ENCODE measurements at places on chromosomes 2 and 18.

- DNase-seq, result no peak
Measured at GRCh38 chr2:173214213-173214612, 138.6 kb downstream of the MAP3K20 start.

GRCh38 chr2:68594674-68595492 is 48.5 kb upstream of the PROKR1 start:
- DNase-seq, result peak; percentile 39

DNA sequence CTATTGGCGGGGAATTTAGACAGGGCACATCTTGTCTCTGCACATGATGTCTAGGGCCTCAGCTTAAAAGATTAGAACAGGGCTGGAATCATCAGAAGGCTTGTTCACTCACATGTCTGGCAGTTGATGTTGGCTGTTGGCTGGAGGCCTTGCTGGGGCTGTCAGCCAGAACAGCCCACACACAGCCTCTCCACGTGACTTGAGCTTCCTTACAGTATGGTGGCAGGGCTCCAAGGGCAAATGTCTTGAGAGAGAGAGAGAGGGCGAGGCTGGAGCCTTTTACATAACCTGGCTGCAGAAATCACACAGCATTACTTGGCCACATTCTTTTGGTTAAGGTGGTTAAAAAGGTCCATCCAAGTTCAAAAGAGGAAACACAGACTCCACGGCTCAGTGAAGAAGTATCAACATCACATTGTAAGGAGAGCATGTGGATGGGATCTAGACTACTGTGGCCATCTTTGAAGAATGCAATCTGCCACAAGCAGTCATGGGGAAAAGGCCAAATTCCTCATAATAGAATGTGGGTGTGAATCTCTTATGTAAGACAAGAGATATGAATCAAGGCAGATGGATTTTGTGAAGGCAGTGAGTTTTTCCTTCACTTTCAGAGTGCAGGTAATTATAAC is 30.4 kb downstream of the SRSF7 start:
- DNase-seq, result no peak

GRCh38 chr2:119679526-119679837 is 481 bp downstream of the TMEM177 start:
- no peak for DNase-seq

DNA sequence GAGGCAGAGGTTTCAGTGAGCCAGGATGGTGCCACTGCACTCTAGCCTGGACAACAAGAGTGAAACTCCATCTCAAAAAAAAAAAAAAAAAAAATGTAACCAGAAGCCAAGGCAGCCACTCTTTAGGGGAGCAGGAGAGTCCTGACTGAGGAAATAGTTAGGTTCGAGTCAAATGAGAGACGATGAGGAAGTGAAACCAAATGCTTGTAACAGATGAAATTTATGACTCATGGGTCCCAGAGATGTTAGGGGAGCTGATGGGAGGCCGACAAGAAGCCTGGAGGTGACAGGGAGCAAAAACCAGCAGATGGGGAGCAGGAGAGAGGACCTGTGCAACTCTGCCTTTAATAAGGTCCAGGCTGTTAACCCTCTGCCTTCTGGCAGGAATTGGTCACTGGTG is 756.1 kb upstream of the DDX18 start:
- DNase-seq, result no peak

DNA sequence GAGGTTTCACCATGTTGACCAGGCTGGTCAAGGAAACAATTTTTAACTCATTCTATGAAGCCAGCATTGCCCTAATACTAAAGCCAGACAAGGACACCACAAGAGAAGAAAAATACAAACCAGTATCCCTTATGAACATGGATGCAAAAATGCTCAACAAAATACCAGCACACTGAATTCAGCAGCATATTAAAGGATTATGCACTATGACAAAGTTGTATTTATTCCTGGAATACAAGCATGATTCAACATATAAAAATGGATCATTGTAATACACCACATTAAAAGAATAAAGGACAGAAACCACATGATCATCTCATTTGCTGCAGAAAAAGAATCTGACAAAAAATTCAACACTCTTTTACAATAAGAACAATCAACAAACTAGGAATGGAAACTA is 138.7 kb downstream of the RAB3GAP1 start:
- no peak for DNase-seq

GRCh38 chr2:177525351-177525924 is 132.9 kb downstream of the AGPS start:
- no peak for DNase-seq

- no peak for DNase-seq
Measured at GRCh38 chr2:223824301-223824700, 13.1 kb downstream of the AP1S3 start.

- peak; percentile 8 for DNase-seq
Measured at GRCh38 chr2:231297108-231297908, 98.2 kb upstream of the B3GNT7 start.

DNA sequence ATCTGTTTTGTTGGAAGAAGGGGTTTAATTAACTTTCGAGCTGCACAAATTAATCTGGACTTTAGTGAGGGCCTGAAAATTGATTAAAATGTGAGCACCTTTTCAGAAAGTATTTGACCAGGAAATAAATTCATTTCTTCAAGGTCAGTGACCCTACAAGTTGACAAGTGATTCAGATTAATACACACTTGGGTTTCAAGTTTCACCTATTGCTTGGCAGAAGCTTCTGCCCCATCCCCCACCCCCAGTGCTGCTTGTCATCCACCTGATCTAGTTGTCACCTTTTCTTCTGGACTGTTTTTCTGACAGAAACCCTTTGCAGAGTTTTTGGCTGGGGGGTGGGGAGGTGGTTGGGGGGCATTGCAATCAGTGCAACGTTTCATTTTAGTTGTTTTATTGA is 46.2 kb downstream of the RPRM start:
- no peak for DNase-seq

DNA sequence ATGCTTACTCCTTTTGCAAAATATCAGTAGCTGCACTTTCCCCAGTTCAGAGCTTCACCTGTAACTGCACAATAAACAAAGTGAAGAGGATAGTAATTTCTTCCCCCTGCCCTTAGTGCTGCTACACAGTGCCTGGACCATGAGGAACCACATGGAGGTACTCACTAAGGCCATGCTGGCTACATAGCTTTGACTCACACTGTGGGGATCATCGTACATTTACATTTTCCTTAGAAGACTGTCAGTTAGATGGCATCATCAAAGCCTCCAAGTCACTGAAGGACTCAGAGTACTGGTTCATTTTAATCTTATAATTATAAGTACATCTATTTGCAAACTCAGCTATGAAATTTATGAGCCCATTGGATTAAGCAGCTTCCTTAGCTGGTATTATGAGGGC is 1416.5 kb upstream of the CELF4 start:
- no peak for DNase-seq

GRCh38 chr2:11597538-11598225 is 63.8 kb downstream of the GREB1 start:
- no peak for DNase-seq

GRCh38 chr2:220148471-220149248 is 521.2 kb downstream of the SLC4A3 start:
- no peak for DNase-seq

DNA sequence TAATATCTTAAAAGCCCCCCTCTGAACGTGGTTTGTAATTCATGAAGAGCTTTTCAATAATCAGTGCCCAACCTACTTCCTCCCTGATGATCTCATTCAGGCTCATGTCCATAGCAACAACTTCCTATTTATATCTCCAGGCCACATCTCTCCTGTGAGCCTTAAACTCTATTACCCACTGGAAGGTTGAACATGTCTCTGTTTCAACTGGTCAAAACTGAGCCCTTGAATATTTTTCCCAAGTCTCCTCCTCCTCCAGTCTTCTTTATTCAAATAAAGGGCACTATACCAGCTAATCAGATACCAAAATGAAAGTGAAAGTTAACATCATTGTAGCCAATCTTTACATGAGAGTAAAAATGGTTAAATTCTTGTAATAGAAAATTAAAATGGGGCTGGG is 63.7 kb upstream of the ITGA4 start:
- DNase-seq, result no peak

DNA sequence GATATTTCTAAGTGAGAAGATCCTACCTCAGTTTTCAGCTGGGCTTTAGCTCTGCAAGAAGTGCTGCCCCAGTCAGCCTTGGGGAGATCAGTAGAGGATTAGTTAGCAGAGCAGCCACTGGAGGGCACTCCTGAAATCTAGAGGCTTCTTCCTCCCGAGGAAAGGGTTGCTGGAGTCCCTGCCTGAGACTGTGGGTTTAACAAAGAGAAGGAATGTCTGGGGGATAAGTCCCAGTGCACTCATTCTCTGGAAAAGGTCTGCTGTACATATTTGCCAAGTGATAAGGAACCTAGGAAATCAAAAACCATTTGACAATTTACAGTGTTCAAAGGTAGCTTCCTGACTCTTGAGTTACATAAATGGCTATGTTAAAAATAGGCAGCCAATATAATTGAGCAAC is 207.2 kb downstream of the SLC8A1 start:
- no peak for DNase-seq

- DNase-seq, result no peak
Measured at GRCh38 chr2:150426724-150427123, 60.7 kb downstream of the RND3 start.

DNA sequence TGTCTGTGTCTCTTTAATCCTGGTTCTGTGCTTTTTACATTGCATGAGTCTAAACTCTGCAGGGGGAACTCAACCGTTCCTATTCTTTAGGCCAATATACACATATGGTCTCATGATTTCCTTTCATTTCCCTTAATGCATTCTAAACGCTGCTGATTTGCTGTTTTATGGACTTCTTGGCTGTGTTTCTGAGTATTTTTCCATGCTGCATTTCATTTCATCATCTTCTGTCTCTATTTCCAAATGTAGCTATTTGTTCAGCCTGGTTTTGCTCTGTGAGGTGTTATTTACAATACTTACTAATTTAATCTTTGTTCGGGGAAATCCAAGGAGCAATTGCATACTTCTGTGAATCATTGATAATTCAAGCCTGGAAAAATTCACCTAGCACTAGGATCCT is 897.2 kb downstream of the TSN start:
- no peak for DNase-seq

DNA sequence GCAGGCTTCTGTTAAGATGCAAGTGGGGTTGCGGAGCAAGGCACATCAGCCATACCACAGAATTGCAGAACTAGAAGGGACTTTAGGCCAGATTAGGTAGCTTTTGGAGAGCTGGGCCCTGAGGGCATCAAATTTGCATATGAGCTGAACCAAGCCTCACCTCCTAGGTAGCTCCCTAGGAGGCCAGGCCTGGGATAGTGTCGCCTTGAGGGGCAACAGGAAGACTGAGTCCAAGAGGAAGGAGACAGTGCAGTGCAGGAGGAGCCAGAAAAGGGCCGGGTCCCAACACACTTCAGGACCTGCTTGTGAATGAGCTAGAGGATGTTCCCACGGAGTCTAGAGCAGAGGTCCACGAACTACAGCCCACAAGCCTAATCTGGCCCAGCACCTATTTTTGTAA is 98.7 kb downstream of the MAPK4 start:
- no peak for DNase-seq

- peak; percentile 11 for DNase-seq
Measured at GRCh38 chr2:156399950-156400705, 36.1 kb upstream of the GPD2 start.

DNA sequence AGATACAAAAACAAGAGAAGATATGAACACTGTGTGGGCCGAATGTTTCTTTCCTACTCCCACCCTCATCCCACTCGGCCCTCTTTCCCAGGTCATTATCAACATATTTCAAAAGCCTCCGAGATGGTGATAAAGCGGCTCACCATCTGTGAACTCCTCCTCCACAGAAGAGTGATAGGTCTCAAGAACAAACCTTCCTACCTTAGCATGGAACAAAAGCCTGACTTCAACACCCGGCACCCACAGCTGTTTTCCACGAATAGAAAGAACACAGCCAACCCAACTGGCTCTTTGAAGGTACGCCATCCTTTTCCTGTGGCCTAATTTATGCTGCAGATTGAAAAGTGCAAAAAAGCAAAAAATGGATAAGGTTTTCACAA is 28.8 kb downstream of the BCL2 start:
- DNase-seq, result no peak

GRCh38 chr2:5539282-5540165 is 152.7 kb upstream of the SOX11 start:
- no peak for DNase-seq

GRCh38 chr2:20150806-20151571 is 73.9 kb downstream of the SDC1 start:
- DNase-seq, result no peak

DNA sequence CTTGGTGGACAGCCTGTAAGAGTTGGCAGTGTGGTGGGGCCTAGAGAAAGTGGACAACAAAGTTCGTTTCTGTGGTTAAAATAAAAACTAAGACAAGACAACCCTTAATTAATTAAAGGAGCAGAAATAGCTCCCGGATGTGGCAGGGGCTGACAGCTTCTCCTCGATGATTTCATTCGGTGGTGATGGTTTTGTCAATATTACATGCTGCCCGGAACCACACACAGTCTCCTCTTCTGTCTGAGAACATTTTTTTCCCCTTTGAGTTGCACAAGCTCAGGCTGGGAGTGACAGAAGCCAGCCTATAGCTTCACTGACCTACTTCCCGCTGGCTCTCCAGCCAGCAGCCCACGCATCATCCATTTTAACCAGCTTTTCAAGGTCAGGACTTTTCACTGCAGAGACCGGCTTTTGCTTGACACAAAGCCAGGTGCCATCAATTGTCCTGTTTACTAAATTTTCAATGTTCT is 378.8 kb downstream of the SLC4A3 start:
- no peak for DNase-seq

GRCh38 chr18:7980136-7980535 is 413.0 kb downstream of the PTPRM start:
- no peak for DNase-seq

DNA sequence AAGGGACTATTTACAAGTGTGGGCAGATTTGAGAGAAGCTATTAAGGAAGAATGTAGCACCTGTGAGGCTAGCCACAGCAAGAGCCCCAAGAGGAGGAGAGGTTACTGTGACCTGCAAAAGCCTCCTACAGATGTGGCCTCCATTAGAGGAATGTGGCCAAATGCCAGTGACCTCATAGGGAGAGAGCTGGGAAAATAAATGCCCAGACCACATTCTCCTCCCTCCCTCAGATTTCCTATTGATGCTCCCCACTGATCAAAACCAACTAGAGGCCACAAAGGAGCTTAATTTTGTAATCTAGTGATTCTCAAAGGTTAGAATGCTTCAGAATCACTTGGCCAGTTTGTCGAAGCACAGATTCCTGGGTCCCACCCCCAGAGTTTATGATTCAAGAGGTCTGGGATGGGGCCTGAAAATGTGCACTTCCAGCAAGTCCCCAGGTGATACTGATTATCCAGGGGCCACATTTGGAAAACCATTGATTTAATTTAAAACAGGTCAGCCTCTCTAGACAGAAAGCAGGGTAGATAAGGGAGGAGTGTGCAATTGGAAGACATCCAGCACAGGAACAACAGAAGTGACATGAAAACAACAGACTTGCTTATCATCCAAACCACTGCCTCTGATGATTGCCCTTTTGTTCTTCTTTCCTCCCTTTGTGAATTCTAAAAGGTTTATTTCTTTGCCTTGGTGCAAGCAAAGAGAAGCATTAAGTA is 61.2 kb upstream of the RBBP8 start:
- no peak for DNase-seq

GRCh38 chr2:39362595-39362994 is 74.5 kb downstream of the MAP4K3 start:
- DNase-seq, result no peak

Measured in stimulated activated CD4-positive, alpha-beta T cell treated with anti-CD3 and anti-CD28 coated beads, Interleukin-4, amount 100 ng/mL, for 48 hours (primary cell).